ENCODE measurements at places on chromosomes 5 and 9.
A peak's percentile ranks its signal among the peaks of the same experiment; 100 is the strongest.

DNA sequence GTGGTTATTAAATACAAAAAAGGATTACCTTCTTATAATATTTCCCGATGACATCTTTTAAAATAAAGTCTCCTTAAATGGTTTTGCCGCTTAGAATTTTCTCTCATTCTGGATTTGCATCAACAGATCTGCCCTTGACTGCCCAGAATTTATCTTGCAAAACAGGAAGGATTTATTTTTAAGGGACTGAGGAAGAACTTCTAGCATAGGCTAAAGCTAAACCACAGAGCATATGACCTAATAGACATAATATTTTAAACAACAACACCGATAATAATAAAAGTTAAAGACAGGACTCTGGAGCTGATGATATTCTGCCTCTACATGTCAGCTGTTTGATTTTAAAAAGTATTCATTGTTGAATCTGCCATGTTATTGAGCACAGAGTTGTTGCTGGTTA is 145.3 kb upstream of the ADCY2 start:
- no peak for DNase-seq

- DNase-seq = no peak
Measured at GRCh38 chr5:63953217-63953616, 9.0 kb downstream of the HTR1A start.

DNA sequence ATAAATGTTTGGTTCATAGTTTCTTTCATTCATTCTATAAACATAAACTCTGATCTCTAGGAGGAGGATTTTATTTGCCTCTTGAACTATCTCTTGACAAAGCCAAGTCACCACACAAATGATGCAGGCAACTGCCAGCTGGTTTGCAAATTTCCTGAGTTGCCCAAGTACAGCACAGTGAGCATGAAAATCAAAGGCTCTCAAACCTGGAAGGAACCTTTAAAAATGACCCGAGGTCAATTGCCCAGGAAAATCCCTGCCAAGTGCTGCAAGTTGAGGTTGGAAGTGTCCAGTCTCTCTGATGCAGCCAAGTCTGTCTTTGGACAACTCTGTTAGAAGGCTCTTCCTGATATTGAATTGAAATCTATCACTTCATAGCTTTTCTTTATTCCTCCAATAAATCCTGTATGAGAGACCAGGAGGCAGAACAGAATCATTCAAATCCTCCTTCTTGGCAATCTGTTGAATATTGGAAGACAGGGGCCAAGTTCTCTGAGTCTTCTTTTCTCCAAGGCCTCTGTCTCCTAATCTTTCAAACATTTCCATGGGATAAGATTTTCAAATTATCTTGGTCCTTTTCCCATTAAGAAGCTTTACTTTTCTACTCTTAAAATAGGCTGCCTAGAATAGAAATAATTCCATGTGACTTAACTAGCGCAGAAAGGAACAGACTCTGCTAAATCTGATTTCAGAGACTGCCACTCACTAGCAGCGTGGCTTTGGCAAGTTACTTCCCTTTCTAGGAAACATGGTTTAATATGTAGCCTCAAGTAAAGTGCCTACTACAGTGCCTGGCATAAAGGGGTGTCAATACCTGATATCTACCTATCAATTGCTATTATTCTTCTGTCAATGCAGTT is 159.2 kb downstream of the SNX18 start:
- DNase-seq = no peak

DNA sequence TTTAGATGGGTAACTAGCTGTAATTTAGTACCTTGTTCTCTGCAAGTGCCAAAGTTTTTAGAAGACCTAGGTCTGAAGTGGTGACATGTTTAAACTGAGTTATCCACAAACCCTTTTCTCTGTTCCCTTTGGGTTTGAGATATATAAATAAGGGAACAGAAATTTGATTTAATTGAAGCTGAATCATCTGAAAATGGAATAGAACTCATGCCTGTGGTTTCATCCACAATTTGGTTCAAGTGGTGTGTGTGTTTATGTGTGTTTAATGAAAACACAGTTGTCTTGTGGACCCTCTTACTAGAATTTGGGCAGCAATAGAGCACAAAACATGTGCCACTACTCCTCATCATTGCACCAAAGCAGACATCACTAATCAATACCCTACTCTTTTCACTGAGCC is 216.9 kb downstream of the GLIS3 start:
- no peak for DNase-seq

DNA sequence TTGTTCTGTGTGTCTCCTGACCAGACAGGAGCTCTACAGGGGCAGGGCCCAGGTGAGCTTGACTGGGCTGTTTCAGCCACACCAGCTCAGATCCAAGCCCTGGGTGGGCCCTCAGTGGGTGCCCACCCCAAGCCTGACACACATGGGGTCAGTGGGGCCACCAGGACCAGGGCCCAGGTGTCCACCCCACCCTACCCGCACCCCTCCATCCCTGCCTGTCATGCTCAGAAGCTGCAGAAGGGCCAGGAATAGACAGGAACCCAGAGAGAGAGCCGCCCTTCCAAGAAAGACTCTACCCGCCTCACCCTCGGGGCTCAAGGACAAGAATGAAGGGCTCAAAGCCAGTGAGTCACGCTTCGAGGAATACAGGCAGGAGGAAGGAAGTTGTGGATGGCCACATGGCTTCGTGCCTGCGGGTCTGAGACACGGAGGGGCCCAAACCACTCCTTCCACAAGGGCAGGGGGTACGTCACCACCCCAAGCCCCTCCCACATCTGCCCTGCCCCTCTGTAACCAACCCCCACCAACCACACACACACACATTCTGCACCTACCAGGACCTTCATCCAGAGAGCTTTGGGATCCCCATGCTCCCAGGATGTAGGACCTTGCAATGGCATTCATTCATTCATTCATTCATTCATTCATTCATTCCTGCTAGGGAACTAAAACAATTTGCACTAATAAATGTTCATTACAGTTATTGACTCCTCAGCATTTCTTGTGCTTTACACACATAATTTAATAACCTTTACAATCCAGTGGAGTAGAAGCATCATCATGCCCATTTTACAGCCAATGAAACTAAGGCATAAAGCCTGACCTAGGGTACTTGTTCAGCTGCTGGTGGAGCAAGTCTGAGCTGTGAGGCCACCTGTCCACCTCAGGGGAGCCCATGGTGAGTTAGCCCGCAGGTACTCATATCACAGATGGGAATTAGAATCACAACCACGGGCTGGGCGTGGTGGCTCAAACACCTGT is 55.9 kb upstream of the STXBP1 start:
- peak; percentile 95 for DNase-seq

- no peak for DNase-seq
Measured at GRCh38 chr9:126536131-126536530, 77.6 kb upstream of the LMX1B start.

DNA sequence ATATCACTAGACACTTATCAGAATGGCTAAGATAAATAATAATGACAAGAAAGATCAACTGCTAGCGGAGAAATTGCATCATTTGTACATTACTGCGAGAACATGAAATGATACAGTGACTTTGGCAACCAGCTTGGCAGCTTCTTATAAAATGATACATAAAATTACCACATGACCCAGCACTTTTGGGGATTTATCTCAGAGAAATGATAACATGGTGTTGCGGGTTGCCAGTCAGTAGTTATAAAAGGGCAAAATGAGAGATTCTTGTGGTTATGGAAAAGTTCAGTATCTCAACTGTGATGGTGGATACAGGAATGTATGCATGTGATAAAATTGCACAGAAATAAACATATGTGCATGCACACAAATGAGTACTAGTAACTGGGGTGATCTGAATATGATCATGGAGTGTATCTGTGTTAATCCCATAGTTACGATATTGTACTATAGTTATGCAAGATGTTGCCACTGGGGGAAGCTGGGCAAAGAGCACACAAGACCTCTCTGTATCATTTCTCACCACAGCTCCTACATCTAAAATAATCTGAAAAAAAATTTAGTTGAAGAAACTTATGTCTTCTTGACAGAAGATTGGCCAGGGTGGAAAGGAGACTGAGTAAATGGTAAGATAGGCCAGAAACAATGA is 128.9 kb downstream of the NXNL2 start:
- DNase-seq = no peak

DNA sequence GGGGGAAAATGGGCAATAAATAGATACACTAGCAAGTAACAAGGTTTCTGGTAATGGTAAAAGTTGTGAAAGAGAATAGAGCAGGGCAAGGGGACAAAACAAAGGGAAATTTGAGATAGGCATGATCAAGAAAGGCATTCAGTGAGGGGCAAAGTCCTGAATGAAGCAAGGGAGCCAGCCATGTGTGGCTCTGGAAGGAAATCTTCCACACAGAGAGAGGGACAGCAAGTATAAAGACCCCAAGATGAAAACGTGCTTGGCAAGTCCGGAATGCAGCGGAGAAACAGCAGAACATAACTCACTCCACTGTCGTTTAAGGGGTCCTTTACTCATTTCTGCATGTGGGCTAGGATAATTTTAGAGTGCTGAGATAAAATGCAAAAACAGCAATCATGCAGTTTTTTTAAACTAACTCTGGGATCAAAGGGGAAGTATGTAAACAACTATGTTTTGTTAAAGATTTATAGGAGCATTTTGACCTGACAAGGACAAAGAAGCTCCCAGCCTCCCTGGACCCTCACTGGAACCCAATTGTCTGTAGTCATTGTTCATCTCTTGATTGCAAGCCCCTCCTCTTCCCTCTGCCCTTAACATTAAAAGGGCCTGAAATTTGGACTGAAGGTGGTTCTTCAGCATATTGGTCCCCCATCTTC is 22.9 kb upstream of the AOPEP start:
- DNase-seq = no peak

GRCh38 chr5:173268750-173269432 is 33.9 kb upstream of the NKX2-5 start:
- DNase-seq = no peak

- no peak for DNase-seq
Measured at GRCh38 chr9:69089491-69089890, 53.9 kb downstream of the FXN start.

GRCh38 chr9:16062542-16063240 is 509.8 kb downstream of the CCDC171 start:
- DNase-seq = no peak

- DNase-seq = no peak
Measured at GRCh38 chr5:77029376-77029885, 773 bp upstream of the AGGF1 start.

DNA sequence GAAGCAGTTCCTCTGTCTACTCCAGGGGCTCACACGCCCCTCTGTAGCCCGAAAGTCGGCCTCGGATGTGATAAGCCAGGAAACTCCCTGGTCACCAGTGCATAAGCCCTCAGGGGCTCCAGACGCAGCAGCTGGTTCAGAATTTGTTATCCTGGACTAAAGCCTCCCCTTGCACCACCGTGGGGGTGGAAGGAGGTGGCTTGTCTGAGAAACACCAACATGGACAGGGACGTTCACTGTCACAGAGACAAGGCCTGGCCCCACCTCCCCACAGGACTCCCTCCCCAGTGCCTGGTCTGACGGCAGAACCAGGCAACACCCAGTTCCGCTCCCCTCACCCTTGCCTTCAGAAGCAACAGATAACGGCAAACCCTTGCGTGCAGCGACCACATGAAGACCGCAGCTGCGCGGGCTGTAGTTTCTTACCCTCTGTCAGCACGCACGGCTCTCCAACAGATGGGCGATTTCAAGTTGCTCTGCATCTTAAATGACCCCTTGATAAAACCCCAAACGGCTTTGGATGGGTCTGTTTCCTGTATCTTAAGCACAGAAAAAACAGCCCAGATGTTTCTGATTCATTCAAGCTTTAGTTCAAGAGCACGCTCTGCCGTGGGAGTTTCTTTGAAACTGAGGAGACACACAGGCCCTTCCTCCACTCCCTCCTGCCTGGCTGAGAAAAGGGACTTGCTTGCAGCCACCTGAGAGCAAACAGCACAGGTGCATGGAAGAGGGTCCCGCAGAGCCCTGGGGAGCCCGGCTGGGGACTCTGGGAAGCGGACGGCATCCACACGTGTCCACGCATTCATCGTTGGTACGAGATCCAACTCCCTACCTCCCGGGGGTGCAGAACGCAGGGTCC is 44.7 kb upstream of the NKD2 start:
- DNase-seq = peak; percentile 94

DNA sequence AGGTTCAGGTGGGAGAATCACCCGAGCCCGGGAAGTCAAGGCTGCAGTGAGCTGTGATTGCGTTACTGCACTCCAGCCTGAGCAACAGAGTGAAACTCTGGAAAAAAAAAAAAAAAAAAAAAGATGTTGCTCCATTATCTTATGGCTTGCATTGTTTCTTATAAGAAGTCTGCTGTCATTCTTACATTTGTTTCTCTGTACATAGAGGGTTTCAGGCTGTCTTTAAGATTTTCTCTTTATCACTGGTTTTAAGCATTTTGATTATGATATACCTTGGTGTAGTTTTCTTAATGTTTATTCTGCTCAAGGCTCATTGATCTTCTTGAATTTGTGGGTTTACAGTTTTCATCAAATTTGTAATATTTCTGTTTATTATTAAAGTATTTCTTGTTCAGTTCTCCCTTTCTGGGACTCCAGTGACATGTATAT is 35.2 kb downstream of the MVB12B start:
- DNase-seq = no peak

DNA sequence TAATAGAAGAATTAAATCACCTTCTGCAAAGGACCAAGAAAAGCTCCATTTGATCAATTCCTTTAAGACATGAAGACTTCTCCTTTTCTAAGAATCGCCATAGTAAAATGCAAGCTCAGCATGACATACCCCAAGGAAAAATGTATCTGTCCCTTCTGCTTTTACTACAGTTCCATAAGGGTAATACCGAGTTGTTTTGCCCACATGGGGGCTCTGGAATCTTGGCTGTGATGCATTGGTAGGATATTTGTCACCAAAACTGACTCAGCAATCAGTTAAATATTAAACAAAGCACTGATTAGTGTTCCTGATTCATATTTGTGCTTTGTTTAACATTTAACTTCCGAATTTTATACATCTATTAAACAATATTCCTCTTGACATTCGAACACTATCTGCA is 24.3 kb upstream of the KCNIP1 start:
- DNase-seq = no peak

DNA sequence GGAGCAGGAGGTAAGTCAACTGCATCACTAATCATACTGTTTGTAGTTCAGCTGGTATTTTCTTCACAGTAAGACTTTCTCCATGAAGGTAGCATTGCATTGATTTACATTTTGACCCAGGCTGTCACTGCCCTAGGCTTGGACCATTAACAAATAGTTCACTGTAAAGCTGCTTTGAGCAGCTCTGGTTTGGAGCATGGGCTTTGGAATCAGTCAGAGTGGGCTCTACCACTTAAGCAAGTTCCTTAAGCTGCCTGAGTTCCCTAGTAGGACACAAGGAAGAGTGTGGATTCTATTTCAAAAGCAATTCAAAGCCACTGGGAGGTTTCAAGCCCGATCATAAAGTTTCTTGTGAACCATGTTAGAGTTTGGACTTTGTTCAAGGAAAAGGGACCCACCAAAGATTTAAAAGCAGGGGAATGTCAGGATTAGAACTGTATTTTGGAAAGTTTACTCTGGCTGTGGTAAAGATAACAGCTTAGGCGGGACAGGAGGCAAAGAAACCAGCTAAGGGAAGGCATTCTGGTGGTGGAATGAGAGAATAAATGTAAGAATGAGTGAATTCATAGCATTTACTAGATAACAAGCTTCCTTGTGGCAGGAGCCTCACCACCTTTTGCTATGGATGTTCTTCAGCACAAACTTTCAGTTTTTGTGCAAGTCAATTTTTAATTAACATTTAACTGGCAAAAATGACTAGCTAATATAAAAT is 12.3 kb upstream of the PANK3 start:
- no peak for DNase-seq
